ENCODE measurements at places on chromosomes 12 and 14.

- DNase-seq, result no peak
Measured at GRCh38 chr14:53285821-53286220, 132.7 kb upstream of the DDHD1 start.

DNA sequence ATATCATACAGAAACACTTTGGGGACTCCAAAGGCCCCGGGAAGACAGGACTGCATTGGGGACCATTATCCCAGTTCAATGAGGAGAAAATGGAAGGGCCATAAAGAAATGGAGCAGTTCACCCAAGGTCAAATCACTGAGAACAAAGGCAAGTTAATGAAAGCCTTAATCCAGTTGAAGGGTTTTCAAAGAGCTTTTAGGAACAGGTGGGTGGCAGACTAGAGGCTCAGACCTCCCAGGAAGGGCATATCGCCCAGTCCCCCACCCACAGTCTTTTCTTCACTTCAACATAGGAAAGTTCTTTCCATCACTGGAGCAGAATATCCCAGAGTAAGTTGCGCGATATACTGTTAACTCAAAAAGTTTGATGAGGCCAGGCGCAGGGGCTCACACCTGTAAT is 136.1 kb upstream of the CCND2 start:
- DNase-seq, result no peak

- DNase-seq, result no peak
Measured at GRCh38 chr14:90513161-90514014, 116.6 kb downstream of the CALM1 start.

- no peak for DNase-seq
Measured at GRCh38 chr12:58877243-58877743, 43.0 kb downstream of the LRIG3 start.

DNA sequence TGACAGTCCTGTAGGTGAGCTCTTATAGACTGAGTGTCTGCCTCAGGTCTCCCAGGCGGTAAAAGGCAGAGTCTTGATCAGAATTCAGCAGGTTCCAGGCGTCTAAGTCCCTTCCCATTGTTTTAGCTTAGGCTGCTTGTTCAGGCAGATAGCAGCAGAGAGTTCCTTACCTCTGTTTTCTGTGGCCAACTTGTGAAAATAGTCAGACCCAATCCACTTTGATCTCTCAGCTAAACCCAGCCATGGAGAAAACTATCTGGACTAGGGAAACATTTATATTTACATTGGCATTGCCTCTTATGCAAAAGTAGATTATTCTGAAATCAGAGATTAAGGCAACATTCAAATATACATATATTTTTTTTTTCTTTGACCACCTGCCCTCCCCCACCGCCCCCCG is 21.4 kb downstream of the CCDC62 start:
- DNase-seq, result no peak

DNA sequence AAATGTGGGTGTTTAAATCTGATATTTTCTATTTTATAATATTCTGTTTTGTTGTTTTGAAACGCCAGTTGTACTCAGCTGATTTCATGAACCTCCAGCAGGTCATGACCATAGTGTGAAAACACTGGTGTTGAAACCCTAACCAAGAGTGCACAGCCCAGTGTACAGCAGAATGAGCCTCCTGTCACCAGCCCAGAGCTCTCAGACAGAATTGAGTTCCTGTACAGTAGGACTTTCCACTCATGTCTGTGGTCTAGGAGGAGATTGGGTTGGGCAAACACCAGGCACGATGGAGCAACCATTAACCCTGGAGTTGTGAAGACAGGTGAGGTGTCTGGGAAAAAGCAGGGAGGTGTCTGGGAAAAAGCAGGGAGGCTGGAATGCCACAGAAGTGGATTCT is 908.8 kb downstream of the VRK1 start:
- no peak for DNase-seq

- DNase-seq, result no peak
Measured at GRCh38 chr14:66088656-66089055, 397.5 kb upstream of the CCDC196 start.

DNA sequence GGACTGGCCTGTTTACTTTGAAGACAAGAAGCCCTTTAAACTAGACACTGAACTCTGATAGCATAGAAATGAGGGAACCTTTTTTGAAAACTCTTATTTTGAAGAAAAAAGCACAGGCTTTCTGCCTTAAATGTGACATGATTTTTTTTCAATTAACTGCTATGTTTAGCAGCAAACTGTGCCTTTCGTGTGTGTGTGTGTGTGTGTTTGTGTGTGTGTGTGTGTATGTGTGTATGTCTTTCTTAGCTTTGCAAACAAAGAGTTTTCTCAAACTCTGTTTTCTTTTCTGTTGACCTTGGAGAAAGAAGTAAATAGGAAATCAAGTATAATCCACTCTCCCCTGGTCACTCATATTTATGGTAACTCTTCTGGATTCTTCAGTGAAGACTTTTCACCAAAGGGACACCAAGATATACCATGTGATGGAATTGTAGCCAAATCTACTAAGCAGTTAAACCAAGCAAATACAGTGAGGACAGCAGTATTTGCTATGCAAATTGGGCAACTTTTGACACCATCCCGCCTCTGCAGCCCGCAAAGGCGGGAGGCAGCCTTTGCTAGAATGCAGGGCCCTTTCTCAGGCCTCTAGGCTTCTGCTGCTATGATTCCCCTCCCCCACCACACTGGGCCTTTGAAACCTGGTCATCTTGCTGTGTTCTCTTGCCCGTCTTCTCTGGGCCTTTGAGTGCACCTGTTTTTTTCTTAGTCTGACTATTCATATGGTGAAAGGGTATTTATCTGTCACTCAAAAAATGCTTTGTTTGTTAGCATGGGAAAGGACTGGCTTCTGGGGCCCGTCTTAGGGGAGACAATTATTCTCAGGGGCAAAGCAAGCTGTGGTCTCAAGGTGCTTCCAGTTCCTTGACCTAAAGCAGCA is 107.9 kb downstream of the MYRFL start:
- no peak for DNase-seq

GRCh38 chr14:89327771-89328212 is 89.2 kb downstream of the FOXN3 start:
- DNase-seq, result no peak
